ENCODE measurements at places on chromosomes 13 and 19. TPM values are rescaled to one million over a fixed set of nuclear protein-coding genes. Genes with fewer than 3 reads are reported as not detected.

DNA sequence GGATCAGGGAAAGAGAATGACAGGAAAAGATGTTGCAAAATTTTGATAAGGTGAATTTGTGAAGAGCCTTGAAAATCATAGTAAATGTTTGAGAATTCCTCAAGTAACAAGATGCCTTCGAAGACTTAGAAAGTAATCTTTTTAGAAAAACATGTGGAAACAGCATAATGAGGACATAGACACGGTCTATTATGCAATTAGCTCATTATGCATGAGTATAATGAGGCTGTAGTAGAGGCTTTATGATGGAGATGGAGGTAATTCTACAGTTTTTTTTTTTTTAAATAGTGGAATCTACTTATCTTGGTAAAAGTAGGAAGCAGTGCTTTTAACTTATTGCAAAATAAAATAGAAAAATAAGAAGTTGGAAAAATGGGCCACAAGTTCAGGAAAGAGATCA is 1329.1 kb upstream of the SPRY2 start:
- no peaks in the 10 kb centered on the region for H3K36me3 ChIP-seq
- H3K27ac ChIP-seq, result no peak overlapping the region
- no peak for DNase-seq
- peaks cover 4% of the 10 kb centered on the region for H3K4me1 ChIP-seq

The OSCAR gene
- total RNA-seq, result 0.24 TPM

The C19orf33 gene
- 1.2 TPM for total RNA-seq

- peaks cover 4% of the 10 kb centered on the region for H3K36me3 ChIP-seq
- H3K27me3 ChIP-seq, result no peaks in the 10 kb centered on the region
- H3K27ac ChIP-seq, result no peak overlapping the region
- peaks cover 15% of the 10 kb centered on the region for H3K4me1 ChIP-seq
These were observed 94.1 kb downstream of the STK24 start for GRCh38 chr13:98482476-98483444.

- H3K27me3 ChIP-seq, result no peaks in the 10 kb centered on the region
- peak overlapping the region; percentile 85 for H3K4me3 ChIP-seq
- peak; percentile 63 for DNase-seq
These were observed 2.9 kb upstream of the HOOK2 start for GRCh38 chr19:12778017-12778904.

- H3K27ac ChIP-seq, result no peak overlapping the region
- DNase-seq, result peak; percentile 58
- H3K27me3 ChIP-seq, result no peaks in the 10 kb centered on the region
- no peaks in the 10 kb centered on the region for H3K4me1 ChIP-seq
- peaks cover 10% of the 10 kb centered on the region for H3K36me3 ChIP-seq
These were observed 997 bp upstream of the SAMD4B start for GRCh38 chr19:39341129-39341718.

GRCh38 chr19:6101991-6102390 is 8.3 kb downstream of the RFX2 start:
- no peaks in the 10 kb centered on the region for H3K36me3 ChIP-seq
- DNase-seq, result no peak
- no peak overlapping the region for H3K4me3 ChIP-seq
- H3K27me3 ChIP-seq, result no peaks in the 10 kb centered on the region

The MEDAG gene
- total RNA-seq, result 0.88 TPM

DNA sequence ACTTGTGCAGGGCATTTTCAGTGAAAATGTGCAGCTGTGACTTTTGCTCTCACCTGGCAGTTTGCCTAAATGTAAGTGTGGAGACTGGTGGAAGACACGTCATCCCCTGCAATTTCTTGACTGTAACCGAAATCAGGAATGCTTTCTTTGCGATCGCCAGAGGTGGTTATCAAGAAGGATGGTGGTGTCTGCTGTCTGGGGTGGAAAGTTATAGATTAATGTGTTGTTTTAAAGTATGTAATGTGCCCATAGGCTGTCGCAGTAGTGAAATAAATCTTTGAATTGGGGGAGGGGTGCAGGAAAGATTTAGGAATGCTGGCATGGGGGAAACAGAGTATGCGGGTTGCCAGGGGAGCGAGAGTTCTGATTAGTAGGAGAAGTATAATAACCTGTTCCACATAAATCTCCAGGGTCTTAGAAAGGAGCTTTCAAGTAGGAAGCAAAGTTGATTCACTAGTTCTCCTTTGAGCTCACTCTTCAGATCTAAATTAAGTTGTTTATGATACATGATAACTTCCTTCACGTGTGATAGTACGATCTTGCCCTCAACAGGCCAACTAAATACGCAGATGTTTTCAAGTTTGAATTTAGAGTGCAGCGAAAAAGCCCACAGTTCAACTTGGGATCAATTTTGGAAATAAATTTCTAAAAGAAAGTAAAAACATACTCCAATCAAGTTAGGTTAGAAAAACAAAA is 1520.0 kb upstream of the SLC10A2 start:
- no peak overlapping the region for H3K4me3 ChIP-seq
- H3K27me3 ChIP-seq, result no peaks in the 10 kb centered on the region
- no peaks in the 10 kb centered on the region for H3K4me1 ChIP-seq

DNA sequence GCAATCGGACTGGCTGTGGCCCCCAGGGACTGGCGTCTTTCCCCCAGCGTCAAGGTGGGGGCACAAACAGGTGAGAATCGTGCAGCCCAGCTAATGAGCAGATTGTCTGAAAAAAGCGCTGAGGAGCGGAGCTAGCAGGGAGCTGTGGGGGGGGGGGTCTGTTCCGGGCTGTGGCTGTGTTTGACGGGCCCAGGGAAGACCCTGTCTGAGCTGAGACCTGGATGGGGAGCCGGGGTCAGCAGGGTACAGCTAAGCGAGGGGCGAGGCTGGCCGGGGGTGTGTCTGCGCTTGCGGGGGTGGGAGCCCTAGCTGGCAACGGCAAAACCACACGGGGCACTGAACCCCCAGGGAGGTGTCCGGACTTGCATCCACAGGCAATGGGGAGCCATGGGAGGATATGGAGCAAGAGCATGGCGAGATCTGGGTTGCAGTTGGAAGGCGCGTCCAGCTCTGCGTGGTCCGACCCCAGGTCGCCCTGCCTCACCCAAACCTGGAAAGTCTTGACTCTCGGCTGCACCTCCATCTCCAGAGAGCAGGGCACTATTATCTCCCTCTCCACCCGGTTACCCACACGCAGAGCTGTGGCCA is 4.6 kb downstream of the LINGO3 start:
- no peak for DNase-seq
- no peaks in the 10 kb centered on the region for H3K4me1 ChIP-seq
- H3K36me3 ChIP-seq, result no peaks in the 10 kb centered on the region
- H3K27me3 ChIP-seq, result no peaks in the 10 kb centered on the region
- H3K4me3 ChIP-seq, result no peak overlapping the region
- H3K27ac ChIP-seq, result no peak overlapping the region

DNA sequence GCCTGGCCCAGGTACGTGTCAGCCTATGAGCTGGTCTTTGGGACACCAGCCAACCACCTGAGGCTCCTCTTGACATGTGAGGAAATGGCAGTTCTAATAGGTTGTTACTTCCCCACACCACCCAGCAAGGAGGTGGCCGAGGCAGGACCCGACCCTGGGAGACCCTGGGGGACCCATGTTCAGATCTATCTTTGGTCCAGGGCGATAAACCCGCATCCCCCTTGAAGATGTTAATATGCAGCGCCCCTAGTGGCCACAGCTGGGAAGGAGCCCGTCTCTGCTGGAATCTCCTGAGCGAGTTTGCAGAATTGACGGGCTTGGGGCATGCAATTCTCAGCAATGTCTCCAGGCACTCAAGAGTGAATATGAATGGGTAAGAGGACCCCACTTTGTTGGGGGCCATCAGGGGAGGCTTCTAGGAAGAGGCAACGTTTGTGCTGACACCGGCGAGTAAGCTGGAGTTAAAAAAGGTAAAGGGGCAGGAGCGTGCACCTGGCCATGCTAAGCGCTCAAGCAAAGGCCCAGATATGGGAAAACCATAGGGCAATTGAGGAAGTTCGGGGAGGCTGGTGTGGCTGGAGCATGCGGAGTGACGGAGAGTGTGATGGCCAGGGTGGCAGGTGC is 1.5 kb upstream of the MYO1F start:
- H3K27me3 ChIP-seq, result no peaks in the 10 kb centered on the region
- H3K27ac ChIP-seq, result no peak overlapping the region
- H3K36me3 ChIP-seq, result no peaks in the 10 kb centered on the region

The KANK3 gene
- 5.3 TPM for total RNA-seq

- no peak for DNase-seq
- no peak overlapping the region for H3K4me3 ChIP-seq
- peaks cover 82% of the 10 kb centered on the region for H3K36me3 ChIP-seq
- H3K4me1 ChIP-seq, result no peaks in the 10 kb centered on the region
These were observed 4.2 kb upstream of the ADPRHL1 start for GRCh38 chr13:113457510-113457909.

DNA sequence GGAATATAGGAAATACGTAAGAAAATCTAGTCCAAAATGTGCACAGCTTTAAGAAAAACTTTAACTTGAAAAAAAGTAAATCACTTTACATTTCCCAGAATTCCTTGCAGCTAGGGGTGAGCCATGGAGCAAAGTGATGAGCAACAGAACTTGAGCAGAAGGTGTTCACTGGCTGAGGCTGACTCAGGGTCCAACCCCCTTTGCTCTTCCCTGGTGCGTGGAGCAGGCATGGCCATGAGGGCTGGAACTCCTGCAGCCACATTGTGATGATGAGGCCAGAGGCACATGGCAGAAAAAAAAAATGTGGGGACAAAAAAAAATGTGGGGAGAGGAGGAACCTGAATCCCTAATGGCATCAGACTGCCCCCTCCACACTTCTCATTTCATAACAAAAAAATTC is 9.9 kb upstream of the PLA2G4C start:
- peaks cover 80% of the 10 kb centered on the region for H3K36me3 ChIP-seq
- no peaks in the 10 kb centered on the region for H3K4me1 ChIP-seq
- H3K27ac ChIP-seq, result no peak overlapping the region
- H3K4me3 ChIP-seq, result no peak overlapping the region
- H3K27me3 ChIP-seq, result no peaks in the 10 kb centered on the region

The DENND1C gene
- 2.4 TPM for total RNA-seq
